Aorta (tissue), 5 donors: ENCODE measurements at places on chromosomes 5 and 9. TPM values are rescaled to one million over a fixed set of nuclear protein-coding genes. Genes with fewer than 3 reads are reported as not detected.
A peak's percentile ranks its signal among the peaks of the same experiment; 100 is the strongest.

DNA sequence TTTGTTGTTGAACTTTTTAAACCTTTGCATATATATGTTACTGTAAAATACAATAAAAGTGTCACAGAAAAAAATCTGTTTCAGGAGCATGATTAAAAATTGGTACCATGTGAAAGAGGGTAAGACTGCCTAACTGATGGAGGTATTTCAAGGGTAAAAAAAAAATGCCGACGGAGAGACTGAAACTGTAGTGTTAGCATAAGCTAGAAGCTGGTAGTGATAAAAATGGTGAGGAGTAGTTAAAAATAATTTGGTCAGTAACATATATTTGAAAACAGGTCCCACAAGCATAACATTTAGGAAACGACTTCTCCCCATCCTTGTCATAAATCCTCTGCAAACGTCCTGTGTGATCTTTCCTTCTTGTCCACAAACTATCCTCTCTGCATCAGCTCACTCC is 64.7 kb downstream of the MEF2C start:
- H3K4me3 ChIP-seq = no peak overlapping the region
- peaks cover 11% of the 10 kb centered on the region for H3K4me1 ChIP-seq
- H3K27ac ChIP-seq = no peak overlapping the region
- no peaks in the 10 kb centered on the region for H3K27me3 ChIP-seq

DNA sequence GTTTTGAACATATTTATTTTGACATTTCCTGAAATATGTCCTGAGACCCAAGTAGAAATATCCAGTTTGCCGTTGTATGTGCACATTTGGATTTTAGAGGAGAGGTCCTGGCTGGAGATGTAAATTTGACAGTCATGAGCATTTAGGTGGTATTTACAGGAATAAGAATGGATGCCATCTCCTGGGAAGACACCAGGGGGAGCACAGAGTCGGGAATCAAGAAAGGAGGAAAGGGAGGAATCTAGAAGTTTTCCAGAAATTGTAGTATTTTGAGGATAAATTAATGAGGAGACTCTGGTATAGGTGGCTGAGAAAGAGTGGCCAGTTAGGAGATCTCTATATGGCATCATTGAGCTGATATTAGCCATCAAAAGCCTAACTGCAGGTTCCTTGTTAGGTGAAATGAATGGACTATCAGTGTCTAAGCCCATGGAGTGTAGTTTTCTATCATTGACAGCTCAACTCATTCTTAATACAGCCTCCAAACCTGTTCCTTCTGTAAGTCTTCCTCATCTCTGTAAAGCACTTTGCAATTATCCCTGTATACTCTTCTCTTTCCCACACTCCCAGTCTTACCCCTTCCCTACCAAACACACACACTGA is 7.2 kb downstream of the GAPT start:
- H3K27me3 ChIP-seq = no peaks in the 10 kb centered on the region
- no peaks in the 10 kb centered on the region for H3K4me1 ChIP-seq
- H3K36me3 ChIP-seq = no peaks in the 10 kb centered on the region

Gene SPATA31C2
- not detected for total RNA-seq

Gene S1PR3
- total RNA-seq = 139 TPM

GRCh38 chr9:97484134-97484533 is 17.3 kb upstream of the TMOD1 start:
- no peaks in the 10 kb centered on the region for H3K27me3 ChIP-seq
- H3K36me3 ChIP-seq = peaks cover 5% of the 10 kb centered on the region
- no peak overlapping the region for H3K4me3 ChIP-seq
- no peak for DNase-seq
- no peak overlapping the region for H3K27ac ChIP-seq

DNA sequence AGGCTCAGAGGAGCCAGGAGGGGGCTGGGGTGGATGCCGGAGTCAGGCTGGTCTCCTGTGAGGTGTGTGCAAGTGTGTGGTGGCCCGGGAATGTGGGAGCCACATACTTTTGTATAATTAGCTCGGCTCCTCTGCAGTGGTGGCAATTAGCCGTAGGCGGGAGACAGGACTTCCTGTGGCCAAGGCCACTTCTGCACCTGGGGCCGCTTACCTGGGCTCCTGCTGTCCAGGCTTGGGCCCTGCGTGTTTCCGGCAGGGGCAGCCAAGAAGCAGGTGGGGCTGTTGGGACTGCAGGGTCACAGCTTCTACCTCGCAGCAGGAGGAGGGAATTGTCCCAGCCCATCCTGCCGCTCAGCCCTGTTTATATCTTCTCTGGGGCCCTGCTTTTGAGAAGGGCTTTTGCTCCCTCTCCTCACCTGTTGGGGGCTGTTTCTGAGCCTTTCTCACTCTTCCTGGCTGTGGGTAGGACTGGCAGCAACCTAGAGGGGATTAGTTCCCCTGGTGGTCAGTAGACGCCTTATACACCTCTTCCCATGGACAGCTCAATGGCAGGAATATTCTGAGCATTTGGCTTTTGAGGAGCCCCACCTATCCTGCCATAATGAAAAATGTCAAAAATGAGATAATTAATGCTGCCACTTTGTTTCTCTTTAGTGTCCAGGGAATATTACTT is 145.4 kb upstream of the PITX1 start:
- H3K27ac ChIP-seq = no peak overlapping the region
- DNase-seq = no peak
- no peaks in the 10 kb centered on the region for H3K27me3 ChIP-seq

Gene ADRA1B
- total RNA-seq = 16.0 TPM

DNA sequence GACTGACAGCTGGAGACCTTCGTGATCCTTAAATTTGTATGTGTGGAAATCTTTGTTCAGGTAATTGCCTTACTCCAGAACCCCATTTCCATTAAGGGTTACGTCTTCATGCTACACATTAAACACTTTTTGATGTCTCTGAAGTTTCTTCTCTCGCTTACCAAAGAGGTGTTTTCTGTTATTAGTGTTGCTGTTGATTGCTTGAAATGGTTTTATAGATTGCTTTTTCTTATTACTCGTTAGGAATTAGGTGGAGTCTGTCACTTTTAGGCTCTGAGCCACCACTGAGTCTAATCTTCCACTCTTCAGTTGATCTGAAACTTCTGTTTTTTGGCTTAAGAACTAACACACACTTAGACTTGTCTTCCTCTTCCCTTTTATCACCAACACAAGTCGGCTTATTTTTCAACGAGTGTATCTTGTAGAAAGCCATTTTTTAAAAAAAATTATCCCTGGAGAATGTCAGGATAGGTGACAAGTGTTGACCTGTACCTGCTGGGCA is 62.2 kb upstream of the PPARGC1B start:
- no peak overlapping the region for H3K4me3 ChIP-seq
- no peaks in the 10 kb centered on the region for H3K27me3 ChIP-seq
- H3K4me1 ChIP-seq = no peaks in the 10 kb centered on the region
- no peaks in the 10 kb centered on the region for H3K36me3 ChIP-seq
- DNase-seq = no peak
- H3K27ac ChIP-seq = no peak overlapping the region

Gene DNAJB5
- 96.0 TPM for total RNA-seq

Gene GABRG2
- not detected for total RNA-seq

DNA sequence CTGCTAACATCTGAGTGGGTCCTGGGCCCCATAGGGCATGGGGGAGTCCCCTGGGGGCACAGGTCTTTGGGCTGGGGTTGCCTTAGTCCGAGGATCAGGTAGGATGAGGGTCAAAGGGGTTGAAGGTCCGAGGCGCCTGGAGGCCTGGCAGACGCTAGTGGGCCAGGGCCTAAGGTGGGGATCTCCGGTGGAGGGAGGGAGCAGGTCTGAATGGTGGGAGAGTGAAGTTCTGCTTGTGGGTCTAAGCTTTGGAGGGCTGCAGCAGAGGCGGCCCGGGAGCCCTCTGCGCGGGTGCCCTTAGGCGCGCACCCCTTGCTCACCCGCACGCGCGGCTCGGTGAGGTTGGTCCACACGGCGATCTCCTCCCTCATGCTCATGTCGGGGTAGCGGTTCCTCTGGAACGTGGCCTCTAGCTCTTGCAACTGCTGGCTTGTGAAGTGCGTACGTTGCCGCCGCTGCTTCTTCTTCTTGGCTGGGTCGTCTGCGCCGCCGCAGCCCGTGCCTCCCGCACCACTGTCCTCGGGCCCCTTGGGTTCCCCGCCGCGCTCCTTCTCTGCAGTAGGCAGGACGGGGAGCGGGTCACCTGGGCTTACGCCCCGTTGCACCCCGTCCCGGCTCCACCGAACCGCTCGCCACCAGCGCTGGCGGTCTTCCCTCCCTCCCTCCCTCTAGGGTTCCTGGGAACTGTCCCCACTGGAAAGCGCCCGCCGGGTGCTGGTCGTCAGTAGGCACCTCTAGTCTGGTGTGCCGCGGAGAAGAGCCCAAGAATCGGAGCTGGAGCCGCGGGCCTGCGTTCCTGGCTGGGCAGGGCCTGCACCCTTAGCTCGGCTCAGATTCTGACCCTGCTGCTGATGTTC is 2.8 kb downstream of the PITX1 start:
- H3K36me3 ChIP-seq = no peaks in the 10 kb centered on the region
- no peak overlapping the region for H3K27ac ChIP-seq
- H3K4me3 ChIP-seq = no peak overlapping the region
- H3K27me3 ChIP-seq = no peaks in the 10 kb centered on the region
- no peaks in the 10 kb centered on the region for H3K4me1 ChIP-seq

Gene CDKN2B-AS1
- total RNA-seq = 0.58 TPM

DNA sequence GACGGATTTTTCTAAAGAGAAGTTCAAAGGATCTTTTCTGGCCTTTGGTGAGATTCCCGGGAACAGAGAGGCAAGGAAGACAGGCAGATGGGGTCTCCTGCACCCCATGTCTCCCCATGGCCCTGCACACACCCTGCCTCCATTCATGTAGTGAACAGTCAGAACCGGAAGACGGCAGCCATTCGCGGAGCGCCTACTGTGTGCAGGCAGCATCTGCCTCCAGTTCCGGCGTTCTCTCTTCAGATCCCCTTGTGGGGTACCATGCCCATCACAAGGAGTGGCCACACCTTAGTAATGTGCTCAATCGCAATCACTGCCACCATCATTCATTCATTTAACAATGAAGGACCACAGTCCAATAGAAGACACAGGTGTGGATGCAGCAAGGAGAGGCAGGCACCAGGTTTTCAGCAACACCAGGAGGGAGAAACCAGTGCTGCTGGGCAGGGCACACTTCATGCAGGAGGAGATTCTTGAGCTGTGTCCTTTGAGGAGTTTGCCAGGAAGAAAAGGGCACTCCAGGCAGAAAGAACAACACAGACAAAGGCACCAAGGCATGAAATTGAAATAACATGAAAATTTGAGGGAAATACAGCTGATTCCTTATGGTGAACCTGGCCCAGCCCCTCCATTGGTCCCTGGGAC is 171.5 kb upstream of the PHYKPL start:
- H3K36me3 ChIP-seq = no peaks in the 10 kb centered on the region
- no peaks in the 10 kb centered on the region for H3K27me3 ChIP-seq
- H3K27ac ChIP-seq = no peak overlapping the region
- no peak overlapping the region for H3K4me3 ChIP-seq
- H3K4me1 ChIP-seq = no peaks in the 10 kb centered on the region

DNA sequence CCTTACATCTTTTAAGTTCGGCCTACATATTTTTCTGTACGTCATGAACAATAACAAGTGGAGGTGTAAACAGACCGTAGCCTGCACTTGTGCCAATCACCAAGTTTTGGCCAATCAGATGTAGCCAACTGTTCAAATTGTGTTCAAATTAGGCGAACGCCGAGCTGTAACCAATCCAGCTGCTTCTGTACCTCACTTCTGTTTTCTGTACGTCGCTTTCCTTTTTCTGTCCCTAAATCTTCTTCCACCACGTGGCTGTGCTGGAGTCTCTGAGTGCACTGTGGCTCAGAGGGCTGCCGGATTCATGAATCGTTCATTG is 26.4 kb downstream of the TRIM14 start:
- H3K27ac ChIP-seq = no peak overlapping the region
- H3K36me3 ChIP-seq = no peaks in the 10 kb centered on the region
- H3K27me3 ChIP-seq = no peaks in the 10 kb centered on the region
- H3K4me1 ChIP-seq = no peaks in the 10 kb centered on the region

GRCh38 chr5:77859306-77859705 is 83.2 kb upstream of the TBCA start:
- H3K27me3 ChIP-seq = no peaks in the 10 kb centered on the region
- no peaks in the 10 kb centered on the region for H3K36me3 ChIP-seq
- H3K4me3 ChIP-seq = no peak overlapping the region

- no peaks in the 10 kb centered on the region for H3K4me1 ChIP-seq
- H3K27me3 ChIP-seq = no peaks in the 10 kb centered on the region
- DNase-seq = no peak
- no peaks in the 10 kb centered on the region for H3K36me3 ChIP-seq
- H3K4me3 ChIP-seq = no peak overlapping the region
Observed at GRCh38 chr5:6686915-6687409, 26.3 kb upstream of the TENT4A start.

DNA sequence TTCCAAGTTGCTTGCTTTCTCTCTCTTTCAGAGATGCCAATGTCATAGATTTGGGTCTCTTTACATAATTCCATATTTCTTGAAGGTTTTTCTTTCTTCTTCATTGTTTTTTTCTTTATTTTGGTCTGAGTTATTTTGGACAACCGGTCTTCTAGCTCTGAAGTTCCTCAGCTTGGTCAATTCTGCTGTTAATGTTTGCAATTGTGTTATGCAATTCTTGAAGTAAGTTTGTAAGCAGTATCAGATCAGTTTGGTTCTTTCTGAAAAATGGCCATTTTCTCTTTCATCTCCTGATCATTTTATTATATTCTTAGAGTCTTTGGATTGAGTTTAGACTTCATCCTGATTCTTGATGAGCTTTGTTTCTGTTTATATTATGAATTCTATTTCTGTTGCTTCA is 16.4 kb upstream of the PRDM9 start:
- DNase-seq = no peak
- no peaks in the 10 kb centered on the region for H3K4me1 ChIP-seq
- no peak overlapping the region for H3K4me3 ChIP-seq
- no peak overlapping the region for H3K27ac ChIP-seq
- H3K27me3 ChIP-seq = no peaks in the 10 kb centered on the region

GRCh38 chr9:90659650-90660364 is 17.2 kb upstream of the DIRAS2 start:
- H3K4me3 ChIP-seq = no peak overlapping the region
- no peaks in the 10 kb centered on the region for H3K4me1 ChIP-seq
- H3K27ac ChIP-seq = no peak overlapping the region

DNA sequence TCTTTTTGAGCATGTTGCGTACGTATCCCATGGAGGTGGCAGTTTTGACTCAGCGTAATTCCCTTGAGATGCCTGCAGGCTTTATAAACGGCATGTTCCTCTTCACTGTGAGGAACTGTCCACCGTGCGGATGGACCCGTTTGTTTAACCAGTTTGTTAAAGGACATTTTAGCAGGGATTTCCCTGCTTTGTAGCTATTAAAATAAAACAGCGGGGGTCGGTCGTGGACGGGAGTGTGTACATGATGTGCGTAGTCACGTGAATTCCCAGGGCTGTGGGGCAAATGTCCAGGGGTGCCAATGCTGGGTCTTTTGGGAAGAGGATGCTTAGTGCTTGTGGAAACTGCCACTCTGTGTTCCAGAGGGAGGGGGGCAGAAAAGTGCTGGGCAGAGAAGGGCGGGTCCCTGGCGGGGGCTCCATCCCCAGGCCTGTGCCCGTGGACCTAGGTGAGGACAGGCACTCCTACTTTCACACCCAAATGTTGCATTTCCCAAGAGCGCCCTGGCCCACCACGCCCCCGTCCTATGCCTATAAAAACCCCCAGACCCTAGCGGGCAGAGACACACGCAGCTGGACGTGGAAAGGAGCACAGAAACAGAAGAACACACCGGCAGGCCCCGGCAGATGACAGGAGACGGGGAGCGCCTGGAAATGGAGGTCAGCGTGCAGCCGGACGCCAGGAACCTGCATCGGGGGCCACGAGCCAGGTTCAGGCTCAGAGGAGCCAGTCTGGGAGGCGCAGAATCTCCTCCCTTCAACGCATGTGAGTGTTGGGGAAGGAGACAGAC is 4.0 kb upstream of the TERT start:
- no peaks in the 10 kb centered on the region for H3K36me3 ChIP-seq
- H3K27ac ChIP-seq = no peak overlapping the region
- DNase-seq = peak; percentile 9
- no peaks in the 10 kb centered on the region for H3K4me1 ChIP-seq
- H3K27me3 ChIP-seq = no peaks in the 10 kb centered on the region
- no peak overlapping the region for H3K4me3 ChIP-seq

Gene MEIKIN
- total RNA-seq = 3.4 TPM

Gene ADAMTSL1
- total RNA-seq = 50.4 TPM
